ENCODE measurements at places on chromosomes 6 and 20.

DNA sequence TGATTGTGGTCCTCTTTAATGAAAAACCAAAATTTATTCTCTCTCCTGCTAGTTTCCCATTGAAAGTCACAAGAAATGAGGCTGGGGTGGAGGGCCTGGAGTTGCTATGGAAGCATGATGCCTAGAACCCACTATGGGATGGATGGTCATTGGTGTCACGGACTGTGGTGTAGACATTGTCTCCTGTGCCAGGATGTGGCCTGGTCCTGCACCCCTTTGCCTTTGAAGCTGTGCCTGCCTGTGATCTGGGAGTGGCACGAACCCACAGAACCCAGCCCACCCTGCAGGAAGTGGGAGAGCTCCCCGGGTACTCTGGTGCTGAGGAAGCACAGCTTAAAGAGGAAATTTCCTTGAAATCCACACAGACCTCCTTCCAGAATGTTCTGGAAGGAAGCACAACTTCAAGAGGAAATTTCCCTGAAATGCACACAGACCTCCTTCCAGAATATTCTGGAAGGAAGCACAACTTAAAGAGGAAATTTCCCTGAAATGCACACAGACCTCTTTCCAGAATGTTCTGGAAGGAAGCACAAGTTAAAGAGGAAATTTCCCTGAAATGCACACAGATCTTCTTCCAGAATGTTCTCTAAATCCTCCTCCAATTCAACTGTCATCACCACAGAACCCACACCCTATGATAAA lies 105.6 kb downstream of the CDH26 start:
- DNase-seq: no peak

- no peak for DNase-seq
Observed at GRCh38 chr20:5745416-5746030, 4.7 kb upstream of the SHLD1 start.

- no peak for DNase-seq
Observed at GRCh38 chr20:49811825-49812506, 662 bp upstream of the SLC9A8 start.

DNA sequence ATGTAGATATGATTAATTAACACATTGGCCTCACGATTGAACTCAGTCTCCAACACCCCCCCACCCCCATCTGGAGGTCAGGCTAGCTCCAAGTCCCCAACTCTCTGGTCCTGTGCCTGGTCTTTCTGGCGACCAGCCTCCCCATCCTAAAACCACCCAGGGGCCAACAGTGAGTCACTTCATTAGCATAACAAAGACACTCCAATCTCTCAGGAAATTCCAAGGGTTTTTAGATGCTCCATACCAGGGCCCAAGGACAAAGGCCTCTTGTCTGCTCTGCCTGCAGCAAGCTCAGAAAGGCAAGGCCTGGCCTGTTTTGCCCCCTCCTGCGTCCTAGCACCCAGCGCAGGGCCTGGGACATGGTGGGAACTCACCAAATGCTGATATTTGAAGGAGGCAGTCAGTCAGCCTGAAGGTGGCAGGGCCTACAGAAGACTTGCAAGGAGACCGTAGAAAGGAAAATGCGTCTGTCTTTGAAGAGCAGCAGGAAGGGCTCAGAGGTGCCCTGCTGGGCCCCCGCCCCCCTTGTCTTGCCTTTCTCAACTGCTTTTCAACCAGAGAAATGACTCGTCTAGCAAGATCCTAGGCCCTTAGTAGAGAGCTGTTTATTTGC lies 184.7 kb downstream of the CDH4 start:
- DNase-seq: peak; percentile 4

DNA sequence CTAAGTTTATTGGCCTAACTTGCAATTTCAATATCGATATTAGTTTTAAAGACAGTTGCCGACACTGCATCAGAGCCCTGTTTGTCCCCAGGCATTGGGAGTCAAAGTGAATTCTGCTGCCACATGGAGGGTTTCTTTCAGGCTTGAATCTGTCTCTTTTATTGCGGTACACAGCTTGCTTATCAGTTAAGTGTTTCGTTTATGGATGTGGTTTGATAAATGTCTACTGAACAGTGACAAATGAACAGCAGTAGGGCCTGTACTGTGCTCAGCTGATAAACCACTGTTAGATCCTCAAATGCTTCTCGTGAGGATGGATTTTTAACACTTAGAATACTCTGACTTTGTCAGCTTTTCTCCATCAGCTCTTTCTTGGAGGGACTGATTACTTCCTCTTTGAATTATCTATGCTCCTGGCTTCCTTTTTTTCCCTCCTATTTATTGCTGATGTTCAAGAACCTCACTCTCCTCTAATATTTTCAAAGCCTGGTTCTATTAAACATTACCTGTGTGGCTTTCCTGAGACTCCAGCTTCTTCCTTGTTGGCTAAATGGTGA lies 240.8 kb downstream of the PLCB1 start:
- DNase-seq: peak; percentile 94

DNA sequence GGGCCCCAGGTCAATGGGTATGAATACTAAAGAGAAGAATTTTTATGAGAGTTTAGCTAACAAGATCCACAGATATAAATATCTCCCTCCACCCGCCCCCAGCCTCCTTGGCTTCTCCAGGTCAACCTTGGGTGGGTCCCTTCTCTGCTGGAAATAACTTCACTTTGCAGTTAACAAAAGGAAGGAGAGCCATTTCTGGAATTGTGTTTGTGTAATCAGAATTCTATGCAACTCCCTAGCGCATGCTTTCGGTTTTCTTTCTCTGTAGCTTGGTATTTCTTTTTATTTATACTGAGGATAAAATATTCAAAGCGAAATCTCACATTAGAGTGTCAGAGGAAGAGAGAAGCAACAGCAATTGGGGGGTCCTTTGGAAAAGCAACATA lies 27.1 kb downstream of the RIPOR2 start:
- DNase-seq: no peak

DNA sequence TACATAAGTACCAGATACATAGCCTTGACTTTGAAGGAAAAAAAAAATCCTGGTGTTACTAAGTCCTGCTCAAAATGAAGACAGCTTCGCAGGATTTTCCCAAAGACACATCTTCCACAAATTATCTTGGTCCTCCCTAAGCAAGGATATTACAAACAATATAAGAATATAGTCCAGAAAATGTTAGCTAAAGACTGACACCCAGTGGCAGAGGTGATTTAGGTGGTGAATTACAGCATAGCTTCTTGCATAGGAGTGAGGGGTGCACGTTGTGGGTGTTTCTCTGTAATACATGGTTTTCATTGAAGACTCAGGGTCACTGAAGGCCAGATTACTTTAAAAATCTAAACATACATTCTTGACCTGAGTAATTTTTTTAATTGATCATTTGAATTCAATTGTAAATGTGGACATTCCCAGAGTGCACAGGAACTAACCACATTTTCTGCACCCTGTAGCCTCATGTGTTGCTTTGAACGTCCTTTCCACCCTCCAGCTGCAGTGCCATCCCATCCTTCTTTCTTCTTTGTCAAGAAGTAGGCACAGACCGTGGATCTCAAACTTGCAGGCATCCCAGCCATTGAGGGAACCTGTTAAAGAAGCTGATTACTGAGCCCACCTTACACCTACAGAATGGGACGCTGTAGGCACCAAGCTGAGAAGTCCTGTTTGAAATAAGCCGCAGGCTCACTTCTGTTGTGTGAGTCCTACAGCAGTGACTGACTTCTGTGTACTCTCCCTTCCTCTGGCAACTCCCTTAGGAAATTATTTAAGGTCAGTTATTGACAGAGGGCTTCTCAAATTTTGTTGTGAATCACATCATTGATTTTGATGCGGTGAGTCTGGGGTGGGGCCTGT lies 102.6 kb downstream of the PERP start:
- DNase-seq: peak; percentile 69

- DNase-seq: peak; percentile 36
Observed at GRCh38 chr6:139919107-139920026, 544.9 kb upstream of the CITED2 start.

- DNase-seq: no peak
Observed at GRCh38 chr6:44386929-44387345, 569 bp upstream of the CDC5L start.

DNA sequence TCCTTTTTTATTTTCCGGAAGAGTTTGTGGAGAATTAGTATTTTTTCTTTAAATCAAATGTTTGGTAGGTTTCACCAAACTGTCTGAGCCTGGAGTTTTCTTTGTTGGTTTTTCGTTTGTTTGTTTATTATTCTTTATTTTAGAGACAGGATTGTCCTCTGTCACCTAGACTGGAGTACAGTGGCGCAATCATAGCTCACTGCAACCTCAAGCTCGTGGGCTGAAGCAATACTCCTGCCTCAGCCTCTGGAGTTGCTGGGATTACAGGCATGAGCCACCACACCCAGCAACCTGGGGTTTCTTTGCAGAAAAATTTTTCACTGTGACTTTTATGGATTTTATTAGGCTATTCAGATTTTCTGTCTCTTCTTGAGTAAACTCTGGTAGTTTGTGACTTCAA lies 120.2 kb upstream of the LOC128125822 start:
- no peak for DNase-seq

GRCh38 chr6:94658929-94659328 lies 918.4 kb upstream of the MANEA start:
- no peak for DNase-seq

DNA sequence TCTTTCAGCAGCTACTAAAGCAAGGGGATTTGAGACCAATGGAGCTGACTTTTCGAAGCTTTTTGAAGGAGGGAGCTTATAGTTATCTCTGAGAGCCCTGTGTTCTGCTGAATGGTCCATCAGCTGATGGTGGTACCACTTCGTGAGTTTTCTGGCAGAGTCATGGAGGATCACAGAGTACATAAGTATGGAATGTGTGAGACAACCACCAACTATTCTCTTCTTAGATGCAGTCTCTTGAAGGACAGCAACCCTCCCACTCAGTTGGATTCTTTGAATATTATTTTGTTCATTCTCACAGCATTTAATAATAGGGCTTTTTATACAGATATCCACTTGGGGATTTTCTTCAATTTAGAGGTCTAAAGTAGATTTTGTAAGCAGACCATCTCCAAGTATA lies 75.3 kb downstream of the ELOVL2 start:
- DNase-seq: no peak

- DNase-seq: peak; percentile 67
Observed at GRCh38 chr6:165439928-165440554, 130.6 kb upstream of the C6orf118 start.

GRCh38 chr6:14369717-14370116 lies 252.1 kb downstream of the CD83 start:
- no peak for DNase-seq

DNA sequence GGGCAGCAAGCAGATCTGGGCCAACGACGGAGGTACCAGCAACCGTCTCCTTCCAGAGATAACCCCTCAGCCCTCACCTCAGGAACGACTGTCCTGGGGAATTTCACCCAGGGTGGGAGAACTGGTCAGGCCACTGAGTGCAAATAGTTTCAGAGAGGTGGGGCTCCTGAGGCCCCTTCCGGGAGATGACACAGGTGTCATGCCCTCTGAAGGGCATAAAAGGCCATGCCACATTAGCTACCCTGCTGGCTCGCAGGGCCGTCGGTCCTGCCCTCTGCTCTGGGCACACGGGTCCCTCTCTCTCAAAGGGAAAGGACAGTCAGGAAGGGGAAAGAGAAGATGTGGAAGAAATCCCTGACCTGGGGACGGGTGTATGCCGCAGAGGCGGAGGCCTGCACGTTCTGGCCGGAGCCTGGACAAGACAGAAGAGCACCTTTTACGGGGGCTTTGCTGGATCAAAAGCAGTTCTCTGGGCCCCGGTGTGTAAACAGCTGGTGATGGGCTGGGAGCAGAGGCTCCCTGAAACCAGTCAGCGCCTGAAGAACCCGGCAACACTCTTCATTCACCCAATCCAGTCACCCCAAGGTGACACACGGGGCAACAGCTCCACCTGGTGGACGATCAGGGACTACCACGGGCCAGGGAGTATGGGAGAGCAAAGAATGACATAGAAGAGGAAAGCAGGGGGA lies 6.4 kb upstream of the TAF8 start:
- peak; percentile 94 for DNase-seq

GRCh38 chr6:5335020-5335419 lies 73.7 kb downstream of the FARS2 start:
- DNase-seq: no peak

GRCh38 chr20:35312318-35312717 lies 20.1 kb upstream of the FAM83C start:
- no peak for DNase-seq

- peak; percentile 80 for DNase-seq
Observed at GRCh38 chr6:137705160-137706082, 161.6 kb upstream of the TNFAIP3 start.

GRCh38 chr20:23585808-23586734 lies 17.8 kb upstream of the CST9L start:
- no peak for DNase-seq

- DNase-seq: no peak
Observed at GRCh38 chr6:165986914-165987482, 180.7 kb downstream of the TBXT start.

- no peak for DNase-seq
Observed at GRCh38 chr6:129279343-129280292, 396.7 kb downstream of the LAMA2 start.

- DNase-seq: no peak
Observed at GRCh38 chr6:70860920-70861319, 95.9 kb downstream of the B3GAT2 start.

- DNase-seq: peak; percentile 35
Observed at GRCh38 chr20:57713505-57713903, 3.7 kb upstream of the PMEPA1 start.

DNA sequence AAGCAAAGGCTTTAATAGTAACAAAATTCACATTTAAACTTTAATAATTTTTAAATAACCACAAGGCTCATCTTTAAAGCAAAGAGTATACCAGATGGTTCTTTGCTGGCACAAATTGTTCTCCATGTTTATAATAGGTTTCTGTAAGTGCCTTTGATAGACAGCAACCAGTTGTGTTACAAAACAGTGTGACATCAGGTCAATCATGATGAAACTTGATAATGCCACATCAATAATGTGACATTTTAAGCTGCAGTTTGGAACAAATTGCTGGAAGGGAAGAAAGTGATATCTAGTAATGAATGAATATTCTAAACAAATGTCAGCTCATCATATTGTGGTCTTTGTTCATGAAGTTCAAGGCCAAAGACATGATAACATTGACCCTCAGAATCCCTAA lies 87.5 kb upstream of the MEI4 start:
- DNase-seq: no peak

- DNase-seq: no peak
Observed at GRCh38 chr20:36175475-36175995, 21.0 kb downstream of the EPB41L1 start.

GRCh38 chr6:42147138-42147562 lies 4.7 kb upstream of the C6orf132 start:
- no peak for DNase-seq

GRCh38 chr6:111747396-111747795 lies 125.9 kb downstream of the FYN start:
- no peak for DNase-seq

Measured in hematopoietic multipotent progenitor cell treated with erythropoietin and hydrocortisone succinate and interleukin-3 and kit ligand, for 4 days (in vitro differentiated cells).